ENCODE measurements at places on chromosomes 2 and 18.

- no peak for DNase-seq
Observed at GRCh38 chr2:142710336-142710735, 167.1 kb upstream of the KYNU start.

DNA sequence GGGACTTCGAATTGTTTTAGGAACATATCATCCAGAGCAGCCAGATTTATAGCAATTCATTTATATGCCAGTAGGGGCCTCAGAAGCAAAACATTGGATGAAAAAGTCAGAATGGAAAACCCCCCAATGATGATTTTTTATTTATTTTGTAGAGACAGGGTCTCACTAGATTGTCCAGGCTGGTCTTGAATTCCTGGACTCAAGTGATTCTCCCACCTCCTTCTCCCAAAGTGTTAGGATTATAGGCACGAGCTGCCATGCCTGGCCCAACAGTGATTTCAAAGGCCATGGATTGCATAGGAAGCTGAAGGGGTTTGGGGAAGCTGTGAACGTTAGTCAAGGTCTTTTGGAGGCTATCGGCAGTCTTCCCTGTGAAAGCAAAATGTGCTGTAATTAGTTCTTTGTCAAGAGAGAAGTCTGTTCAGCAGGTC lies 21.9 kb upstream of the MCFD2 start:
- no peak for DNase-seq

GRCh38 chr2:32656069-32656468 lies 28.2 kb downstream of the TTC27 start:
- DNase-seq: no peak

GRCh38 chr2:236045251-236046235 lies 122.6 kb downstream of the GBX2 start:
- no peak for DNase-seq
